ENCODE measurements at places on chromosomes 6 and 20.

GRCh38 chr6:125749173-125749864 lies at the start of gene HEY2:
HEY2 (plus strand) TSS chr6:125749632; CDS start chr6:125749777, 145 bp downstream.
- peak; percentile 32 for DNase-seq

DNA sequence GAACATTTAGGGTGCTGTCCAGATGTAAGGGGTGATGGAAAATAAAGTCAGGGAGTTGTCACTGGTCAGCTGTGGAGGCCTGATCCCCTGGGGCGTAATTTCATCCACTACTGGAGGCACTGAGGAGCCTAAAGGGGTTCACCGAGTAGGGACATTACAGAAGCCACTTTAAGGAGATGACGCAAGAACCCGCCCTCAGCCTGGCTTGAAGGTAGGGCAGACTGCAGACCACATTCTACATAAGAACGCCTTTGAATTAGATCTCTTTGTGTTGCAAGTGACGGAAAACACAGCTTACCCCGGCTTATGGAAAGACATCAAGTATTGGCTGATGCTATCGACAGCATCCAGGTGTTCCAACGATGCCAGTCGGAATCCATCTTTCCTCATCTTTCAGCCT lies 462.7 kb upstream of the CDH4 start:
- no peak for DNase-seq

- no peak for DNase-seq
Measured at GRCh38 chr6:1853761-1854160, 244.0 kb downstream of the FOXC1 start.

DNA sequence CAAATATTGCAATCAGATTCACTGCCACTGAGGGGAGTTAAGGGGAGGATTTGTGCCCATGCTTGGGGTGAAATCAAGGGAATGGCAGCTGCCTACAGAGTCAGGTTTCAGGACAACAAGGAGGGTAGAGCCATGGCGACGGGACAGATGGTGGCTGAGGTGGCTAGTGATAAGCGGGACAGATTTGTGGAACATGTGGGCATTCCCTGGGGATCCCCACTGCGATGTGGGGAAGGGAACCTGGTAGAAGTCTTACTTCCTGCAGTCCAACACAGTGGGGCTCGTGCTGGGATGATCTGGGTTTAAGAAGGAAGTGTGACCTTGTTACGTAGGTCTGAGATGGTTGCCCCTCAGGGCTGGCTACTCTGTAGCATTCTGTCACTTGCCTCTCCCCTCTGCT lies 292.0 kb upstream of the JARID2 start:
- DNase-seq = no peak

GRCh38 chr6:3523271-3523670 lies 66.4 kb upstream of the SLC22A23 start:
- no peak for DNase-seq

DNA sequence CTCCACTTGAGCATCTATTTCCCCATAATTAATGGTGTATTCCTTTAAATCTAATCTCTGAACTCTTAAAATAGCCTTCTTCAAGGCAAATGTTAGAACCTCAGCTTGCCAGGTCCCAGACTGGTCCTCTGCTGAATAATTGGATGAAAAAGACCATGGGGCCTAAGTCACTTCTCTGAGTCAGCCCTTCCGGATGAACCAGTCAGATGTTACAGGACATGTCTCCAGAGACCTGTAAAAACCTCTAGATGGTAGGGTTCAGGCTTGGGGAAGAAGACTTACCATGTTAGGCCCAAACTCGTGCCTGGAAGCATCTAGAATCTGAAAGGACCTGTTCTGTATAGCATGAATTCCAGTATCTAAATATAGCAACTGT lies 97.3 kb downstream of the CDKAL1 start:
- no peak for DNase-seq

- no peak for DNase-seq
Measured at GRCh38 chr20:20427227-20427864, 59.4 kb downstream of the INSM1 start.

DNA sequence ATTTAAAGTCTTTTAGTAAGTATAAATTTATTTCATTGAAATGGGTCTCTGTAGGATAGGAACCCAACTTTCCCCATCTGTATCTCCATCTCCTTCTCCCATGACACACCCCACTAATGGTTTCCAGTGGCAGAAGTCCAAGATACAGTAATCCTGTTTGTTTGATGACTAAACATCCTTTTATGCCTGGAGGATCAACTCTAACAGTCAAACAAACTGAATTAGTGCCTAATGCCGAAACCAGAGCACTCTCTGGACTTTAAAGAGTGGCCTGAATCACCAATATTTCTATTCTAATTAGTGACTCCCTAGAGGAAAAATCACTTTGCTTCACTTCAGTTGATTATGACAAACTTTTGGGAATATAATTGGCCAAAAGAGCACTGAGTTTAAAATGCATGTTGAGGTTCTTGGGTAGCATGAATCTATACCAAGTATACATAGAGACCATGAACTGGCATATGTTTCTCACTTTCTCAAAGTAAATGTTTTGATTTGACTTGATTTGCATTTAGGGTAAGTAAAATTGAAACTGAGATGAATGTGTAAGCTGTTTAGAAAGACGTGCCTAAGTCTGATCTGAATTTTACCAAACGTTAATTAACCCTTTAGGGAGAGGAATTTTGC lies 776.4 kb upstream of the NRSN1 start:
- DNase-seq = peak; percentile 68

DNA sequence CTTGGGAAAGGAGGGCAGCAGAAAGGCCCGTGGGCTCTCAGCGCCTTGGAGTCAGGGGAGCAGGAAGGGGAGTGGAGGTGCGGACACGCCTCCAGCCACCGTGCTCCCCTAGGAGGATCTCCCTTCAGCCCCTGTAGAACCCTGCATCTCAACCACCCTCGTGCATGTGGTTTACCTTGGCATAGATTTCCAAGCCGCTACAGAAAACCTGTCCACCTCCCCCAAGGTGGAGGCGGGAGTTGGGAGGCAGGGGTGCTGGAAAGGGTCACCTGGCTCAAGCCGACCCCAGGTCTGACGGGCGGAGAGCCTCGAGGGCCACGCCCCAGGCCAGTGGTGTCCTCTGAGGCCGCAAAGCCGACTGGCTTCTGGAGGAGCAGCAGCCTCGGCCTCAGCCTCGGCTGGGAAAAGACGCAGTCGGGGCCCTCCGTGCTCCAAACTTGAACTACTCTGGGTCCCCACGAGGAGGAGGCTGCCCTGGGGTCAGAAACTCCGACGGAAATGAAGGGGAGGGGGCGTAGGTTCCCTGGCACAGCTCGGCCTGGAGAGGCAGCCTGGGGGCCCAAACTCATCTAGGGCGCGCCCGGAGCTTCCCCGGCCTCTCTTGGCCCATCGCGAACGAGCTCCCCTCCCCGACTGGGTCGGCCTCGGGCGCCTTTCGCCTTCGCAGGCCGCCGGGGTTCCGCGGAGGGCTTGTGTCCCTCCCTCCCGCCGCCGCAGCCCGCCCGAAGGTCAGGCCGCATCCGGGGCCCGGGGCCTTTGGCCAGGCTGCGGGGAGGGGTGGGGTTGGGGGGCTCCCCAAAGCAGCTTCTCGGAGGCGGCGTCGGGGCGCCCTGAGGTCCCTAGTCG lies 6.3 kb upstream of the FOXF2 start:
- DNase-seq = no peak

DNA sequence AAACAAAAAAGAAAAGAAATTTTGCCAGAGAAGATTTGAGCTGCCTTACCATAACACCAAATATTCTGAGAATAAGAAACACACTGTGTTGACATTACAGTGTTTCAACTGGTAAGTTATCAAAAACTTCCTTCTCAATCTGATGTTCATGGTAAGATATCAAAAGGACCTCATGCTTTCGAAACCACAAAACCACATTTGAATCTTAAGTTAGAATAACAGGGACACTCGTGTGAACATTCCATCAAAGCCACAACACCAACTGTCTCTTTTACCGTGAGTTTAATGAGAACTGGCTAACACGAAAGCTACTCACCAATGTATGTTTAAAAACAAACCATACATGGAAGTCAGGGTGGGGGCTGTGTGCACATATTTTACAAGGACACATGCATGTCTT lies 73.0 kb upstream of the OPRM1 start:
- no peak for DNase-seq

GRCh38 chr6:163263998-163264661 lies 150.4 kb upstream of the QKI start:
- no peak for DNase-seq

DNA sequence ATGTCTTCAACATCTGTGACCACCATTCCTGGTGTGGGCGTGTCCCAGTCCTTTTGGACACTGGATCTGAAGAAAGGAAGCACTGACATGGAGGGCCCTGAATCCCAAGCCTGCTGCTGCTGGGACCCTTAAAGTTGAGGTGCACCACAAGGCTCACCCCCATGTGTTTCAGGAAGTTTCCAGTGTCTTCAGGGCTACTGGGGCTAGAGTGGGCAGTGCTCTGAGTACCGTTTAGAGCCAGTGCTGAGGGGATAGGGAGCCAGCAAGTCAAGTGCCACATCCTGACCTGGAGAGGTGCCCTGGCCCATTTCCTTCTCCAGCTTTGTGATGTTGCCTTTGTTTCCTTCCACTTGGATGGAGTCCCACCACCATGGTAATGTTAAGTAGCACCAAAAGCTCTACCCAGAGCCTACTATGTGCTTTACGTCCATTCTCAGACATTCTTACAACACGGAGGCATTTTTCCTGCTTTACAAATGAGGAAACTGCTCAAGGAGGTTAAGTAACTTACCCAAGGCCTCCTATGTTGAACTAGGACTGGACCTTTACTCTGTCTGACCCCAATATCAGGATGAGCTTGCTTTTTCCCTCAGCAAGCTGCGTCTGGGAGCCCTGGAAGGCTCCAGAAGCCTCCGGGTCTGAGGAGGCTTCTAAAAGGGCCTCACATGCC lies 552 bp upstream of the DEF6 start:
- DNase-seq = no peak

DNA sequence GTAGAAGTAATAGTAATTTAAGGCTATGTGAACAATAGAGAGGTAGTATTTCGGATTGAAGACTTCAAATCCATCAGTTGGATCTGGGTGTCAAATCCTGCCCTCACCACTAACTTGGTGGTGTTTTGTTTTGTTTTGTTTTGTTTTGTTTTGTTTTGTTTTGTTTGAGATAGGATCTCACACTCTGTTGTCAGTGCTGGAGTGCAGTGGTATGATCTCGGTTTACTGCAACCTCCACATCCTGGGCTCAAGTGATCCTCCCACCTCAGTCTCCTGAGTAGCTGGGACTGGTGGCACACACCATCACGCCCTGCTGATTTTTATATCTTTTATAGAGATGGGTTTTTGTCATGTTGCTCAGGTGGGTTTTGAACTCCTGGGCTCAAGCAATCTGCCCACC lies 129.4 kb upstream of the ZNF217 start:
- DNase-seq = no peak

- DNase-seq = no peak
Measured at GRCh38 chr6:17741507-17741906, 34.8 kb upstream of the NUP153 start.

- no peak for DNase-seq
Measured at GRCh38 chr6:42368181-42368580, 83.5 kb downstream of the TRERF1 start.

GRCh38 chr20:47455133-47456040 lies 46.3 kb upstream of the NCOA3 start:
- DNase-seq = no peak

Data from NCI-H2081 treated with DMSO at 0.1 percent for 48 hours (cell line).